ENCODE measurements at places on chromosomes 5 and 9.

- DNase-seq = no peak
These were observed 552.4 kb upstream of the DAB2 start for GRCh38 chr5:39977066-39977655.

GRCh38 chr5:160188141-160189015 is 40.9 kb upstream of the FABP6 start:
- no peak for DNase-seq

- DNase-seq = no peak
These were observed 87.8 kb upstream of the APC start for GRCh38 chr5:112649882-112650281.

DNA sequence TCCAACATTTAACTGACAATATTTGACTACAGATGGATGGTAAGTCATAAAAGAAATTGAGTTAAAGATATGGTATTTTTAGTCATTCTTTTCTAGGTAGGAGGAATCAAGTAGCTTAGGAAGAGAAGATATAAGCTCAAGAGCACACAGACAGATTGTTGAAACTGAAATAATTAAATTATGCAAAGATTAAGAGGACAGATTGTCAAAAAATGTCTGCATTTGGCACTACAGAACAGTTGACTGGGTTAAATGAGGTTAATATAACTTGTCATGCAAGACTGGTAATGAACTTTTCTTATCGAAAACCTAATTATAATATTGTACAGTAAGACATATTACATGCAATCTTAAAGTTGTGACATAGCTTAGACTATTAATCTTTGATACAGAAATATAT is 36.3 kb upstream of the TRPM3 start:
- DNase-seq = no peak

DNA sequence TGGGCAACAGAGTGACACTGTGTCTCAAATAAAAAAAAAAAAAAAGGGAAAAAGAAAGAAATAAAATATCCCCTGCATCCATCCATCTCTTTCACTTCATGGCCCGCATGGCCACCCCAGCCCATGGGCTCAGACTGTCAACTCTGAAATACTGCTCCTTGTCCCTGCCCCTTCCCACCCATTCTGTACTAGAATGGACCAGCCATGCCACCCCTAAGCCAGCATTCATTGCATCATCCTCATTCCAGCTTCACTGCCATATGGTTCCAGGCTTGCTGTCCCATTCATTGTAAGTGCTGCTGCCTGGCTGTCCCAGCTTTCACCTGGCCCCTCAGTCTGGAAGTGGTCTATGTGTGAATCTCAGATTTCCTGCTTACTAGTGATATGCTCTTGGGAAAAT is 46.2 kb downstream of the SPRY4 start:
- DNase-seq = no peak

- no peak for DNase-seq
These were observed 74.7 kb downstream of the PPARGC1B start for GRCh38 chr5:149804478-149805450.

GRCh38 chr5:27158171-27158570 is 119.8 kb upstream of the CDH9 start:
- no peak for DNase-seq

DNA sequence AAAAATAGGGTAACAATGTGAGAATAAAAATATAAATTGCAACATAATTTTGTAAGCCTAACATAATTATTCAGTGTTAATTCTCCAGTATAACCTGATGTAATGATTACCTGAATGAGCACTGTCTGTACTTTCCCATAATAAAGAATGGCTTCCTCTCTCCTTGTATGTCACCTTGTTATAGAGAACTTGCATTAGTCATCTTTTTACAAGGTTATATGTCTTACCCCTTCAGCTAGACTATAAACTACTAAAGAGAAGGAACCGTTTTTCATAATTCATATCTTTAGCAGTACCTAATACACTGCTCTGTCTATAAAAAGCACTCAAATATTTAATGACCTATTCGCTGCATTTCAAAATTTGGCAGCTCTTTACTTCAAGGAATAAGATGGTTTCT is 19.8 kb downstream of the STRBP start:
- no peak for DNase-seq

- no peak for DNase-seq
These were observed 10.2 kb downstream of the DCANP1 start for GRCh38 chr5:135436951-135437418.

Data from stimulated activated CD8-positive, alpha-beta memory T cell treated with anti-CD3 and anti-CD28 coated beads, Interleukin-7, amount 100 ng/mL, for 24 hours (primary cell).